ENCODE measurements at places on chromosomes 12 and 14.
A peak's percentile ranks its signal among the peaks of the same experiment; 100 is the strongest.

GRCh38 chr14:82029038-82029437 lies 495.4 kb upstream of the SEL1L start:
- DNase-seq: no peak

DNA sequence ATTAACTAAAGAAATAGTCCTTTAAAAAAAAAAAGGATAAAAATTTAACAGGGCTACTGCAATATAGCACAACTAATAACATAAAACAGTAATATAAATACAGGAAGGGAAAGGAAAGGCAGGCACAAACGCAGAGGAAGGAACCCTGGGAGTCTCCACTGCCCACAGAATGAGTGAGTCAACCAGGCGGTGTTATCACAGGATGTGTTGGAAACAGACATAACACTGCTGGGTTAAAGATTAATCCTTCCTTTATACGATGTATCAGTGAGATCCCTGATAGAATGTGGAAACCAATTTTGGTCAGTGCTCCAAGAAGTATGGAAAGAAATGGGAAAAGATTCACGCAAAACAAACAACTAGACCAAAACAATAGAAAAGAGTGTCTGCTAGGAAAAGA lies 47.9 kb downstream of the FGD6 start:
- DNase-seq: peak; percentile 71

DNA sequence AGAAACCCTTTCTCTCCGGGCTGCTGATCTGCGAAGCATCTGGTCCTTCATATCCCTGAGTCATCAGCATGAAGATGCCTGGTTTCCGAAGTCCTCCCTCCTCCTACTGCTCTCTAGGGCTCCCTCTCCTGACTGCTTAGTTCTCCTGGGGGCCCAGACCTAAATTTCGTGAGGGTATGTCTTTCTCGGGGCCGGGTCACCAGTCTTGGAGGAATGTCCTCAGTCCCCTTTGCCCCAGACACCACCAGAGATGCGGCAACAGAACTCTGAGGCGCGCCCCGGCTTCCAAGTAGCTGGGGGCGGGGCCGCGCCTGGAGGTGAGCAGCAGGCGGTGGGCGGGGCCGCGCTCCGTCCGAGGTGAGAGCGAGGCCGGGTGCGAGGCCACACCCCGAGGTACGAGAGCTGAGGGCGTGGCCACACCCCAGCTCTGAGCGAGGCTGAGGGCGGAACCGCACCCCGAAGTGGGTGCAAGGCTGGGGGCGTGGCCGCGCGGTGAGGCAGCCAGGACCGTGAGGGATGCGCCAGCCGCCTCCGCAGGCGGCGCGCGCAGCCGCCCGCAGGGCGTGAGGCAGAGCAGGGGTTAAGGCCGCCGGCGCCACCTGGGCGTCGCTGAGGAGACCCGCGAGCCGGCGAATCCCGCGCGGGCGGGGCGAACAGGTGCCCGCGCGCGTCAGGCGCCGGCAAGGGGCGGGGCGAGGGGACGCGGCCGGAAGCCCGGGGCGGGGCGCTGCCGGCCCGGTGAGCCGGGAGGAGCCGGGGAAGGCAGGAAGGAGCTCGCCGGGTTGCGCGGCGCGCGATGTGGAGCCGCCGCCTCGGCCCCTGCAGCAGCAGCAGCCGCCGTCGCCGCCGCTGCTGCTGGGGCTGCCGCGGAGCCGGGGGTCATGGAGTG lies at the start of gene BICDL1:
BICDL1 (plus strand) TSS at position 765 of the 889 bp plus-strand sequence. CDS start 633 bp downstream, outside the sequence.
- peak; percentile 37 for DNase-seq

GRCh38 chr14:104401785-104402184 lies 177.8 kb upstream of the C14orf180 start:
- DNase-seq: no peak

DNA sequence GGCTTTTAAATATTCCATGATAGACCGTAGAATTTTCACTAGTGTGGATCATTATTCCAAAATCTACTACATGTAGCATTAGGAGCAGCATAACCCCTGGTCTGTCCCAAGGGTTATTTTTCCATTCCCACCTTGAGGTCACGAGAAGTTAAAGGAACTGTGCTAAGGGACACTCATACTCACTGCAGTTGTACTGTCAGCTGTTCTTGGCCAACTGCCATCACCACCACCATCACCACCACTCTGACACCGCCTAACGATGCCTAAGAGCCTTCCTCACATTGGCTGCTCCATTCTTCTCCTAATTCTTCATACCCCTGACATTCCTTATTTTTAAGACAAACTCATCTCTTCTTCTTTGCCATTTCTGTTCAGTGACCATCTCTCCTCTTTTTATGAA lies 13.4 kb upstream of the PTGDR start:
- no peak for DNase-seq

DNA sequence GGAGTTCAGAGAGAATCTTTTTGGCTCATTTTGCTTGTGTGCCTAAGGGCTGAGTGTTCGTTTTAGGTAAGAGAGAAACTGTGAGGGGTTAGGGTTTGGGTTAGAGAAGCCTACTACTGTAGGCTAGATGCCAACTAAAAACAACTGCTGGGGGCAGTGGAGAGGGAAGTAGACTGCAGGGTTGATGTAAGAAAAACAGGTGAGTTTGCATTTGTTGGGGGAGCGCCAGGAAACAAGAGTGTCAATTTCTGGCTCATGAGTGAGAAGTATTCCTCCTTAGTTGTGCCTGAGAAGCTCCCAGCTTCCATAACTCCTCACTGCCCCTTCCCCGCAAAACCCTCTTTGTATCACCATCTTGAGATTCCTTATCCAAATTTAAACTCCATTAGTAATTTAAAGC lies 92.3 kb downstream of the DERA start:
- no peak for DNase-seq

- no peak for DNase-seq
Measured at GRCh38 chr14:75174066-75174465, 2.3 kb downstream of the TMED10 start.

DNA sequence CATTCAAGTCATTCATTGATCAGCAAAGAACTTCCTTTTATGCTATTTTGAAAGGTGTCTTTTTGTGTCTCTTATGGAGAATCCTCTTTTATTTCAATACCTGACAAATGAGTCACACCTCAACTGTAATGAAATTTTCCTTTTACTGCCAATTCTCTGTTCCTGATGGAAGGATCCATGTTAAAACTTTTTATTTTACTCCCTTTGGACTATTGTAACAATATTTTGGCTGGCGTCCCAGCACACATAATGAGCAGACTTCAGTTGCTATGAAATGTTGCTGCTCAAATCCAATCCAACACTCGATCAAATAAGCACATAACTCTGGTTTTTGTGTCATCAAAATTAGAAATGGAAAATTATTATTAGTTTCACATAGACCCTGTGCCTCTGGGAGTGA lies 21.9 kb upstream of the SLC15A5 start:
- DNase-seq: peak; percentile 9

DNA sequence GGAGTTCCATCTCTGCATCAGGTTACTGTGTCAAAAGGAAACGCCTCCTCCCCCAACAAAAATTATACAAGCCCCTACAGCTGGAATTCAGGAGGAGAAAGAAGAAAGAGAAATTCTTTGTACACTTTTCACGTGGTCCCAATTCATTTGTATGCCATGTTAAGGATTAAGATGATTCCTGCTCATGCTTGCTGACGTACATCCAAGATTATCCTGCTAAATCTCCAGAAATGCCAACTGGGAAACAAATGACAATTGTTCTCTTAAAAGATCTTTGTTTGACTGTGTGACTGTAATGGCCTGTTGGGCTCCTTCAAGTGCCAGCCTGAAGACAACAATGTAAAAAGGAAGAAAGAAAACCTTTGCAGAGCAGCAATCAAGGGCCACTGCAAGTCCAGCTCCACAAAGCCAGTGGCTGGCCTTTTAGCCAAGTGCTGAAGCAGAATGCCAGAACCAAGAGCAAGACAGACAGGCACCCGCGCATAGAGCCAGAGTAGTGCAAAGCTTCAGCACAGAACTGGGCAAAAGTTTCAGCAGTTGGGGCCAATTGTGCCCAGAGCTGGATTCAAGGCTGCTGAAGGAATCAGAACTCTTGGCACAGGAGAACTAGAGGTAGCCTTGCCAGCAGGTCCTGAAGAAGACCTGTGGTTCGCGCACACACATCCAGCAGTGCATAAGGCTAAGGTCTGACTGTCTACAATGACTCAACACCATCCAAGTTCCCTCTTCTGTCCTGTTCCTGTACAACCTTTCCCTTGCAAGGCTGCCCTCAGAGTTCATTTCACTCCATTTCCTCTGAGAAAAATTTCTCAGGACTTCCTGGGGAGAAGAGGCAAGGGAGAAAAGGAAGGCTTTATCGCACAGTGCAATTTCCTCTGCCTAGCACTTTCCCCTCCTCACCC lies 209.7 kb upstream of the BMP4 start:
- no peak for DNase-seq

DNA sequence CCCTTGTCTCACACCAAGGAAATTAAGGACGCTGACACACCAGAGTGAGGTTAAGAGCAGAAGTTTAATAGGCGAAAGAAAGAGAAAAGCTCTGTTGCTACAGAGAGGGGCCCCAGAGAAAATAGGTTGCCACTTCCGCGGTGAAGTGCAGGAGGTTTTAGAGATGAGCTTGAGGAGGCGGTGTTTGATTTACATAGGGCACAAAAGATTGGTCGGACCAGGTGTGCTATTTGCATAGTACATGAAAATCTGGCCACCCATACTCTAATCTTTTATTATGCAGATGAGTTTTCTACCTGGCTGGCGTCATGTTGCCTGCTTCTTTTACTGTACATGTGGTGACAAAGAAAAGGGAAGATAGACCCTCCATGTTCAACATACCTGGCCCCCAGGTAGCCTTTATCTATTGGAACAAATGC lies 23.3 kb upstream of the MYF6 start:
- DNase-seq: no peak

- no peak for DNase-seq
Measured at GRCh38 chr12:90074086-90074485, 365.4 kb upstream of the ATP2B1 start.

DNA sequence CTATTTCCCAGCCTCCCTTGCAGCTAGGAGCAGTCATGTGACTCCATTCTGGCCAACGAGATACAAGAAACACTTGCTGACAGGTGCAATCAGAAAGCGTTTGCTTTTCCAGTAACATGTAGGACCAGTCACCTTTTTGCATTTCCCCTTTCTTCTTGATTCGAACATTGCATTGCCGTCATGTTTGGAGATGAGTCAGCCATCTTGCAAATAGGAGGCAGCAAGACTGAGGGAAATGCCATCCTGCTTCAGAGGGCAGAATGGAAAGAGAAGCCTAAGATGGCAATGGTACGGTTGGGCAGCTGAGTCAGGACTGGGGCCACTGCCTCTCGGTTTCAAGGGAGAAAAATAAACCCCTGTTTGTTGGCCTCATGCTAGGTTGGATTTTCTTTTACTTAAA lies 34.5 kb upstream of the GPR132 start:
- no peak for DNase-seq

GRCh38 chr14:104333646-104334423 lies 195.4 kb downstream of the KIF26A start:
- DNase-seq: no peak

DNA sequence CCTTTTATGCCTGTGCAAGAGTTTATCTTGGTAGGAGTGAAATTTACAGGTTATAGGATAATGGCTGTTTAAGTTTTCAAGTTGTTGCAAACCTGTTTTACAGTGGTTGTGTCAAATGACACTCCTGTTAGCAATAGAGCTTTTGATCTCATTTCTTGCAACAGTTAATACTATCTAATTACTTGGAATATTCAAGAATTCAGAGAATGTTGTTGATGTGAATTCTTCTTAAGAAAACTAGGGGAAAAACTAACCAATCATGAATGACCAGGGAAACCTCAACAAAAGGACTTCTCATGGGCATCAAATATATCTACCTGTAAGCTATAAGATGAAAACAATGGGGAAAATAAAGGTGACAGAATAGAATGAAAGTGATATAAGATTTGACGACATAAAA lies 85.0 kb downstream of the IPO8 start:
- DNase-seq: no peak

GRCh38 chr12:82523996-82524395 lies 162.7 kb upstream of the TMTC2 start:
- DNase-seq: no peak

DNA sequence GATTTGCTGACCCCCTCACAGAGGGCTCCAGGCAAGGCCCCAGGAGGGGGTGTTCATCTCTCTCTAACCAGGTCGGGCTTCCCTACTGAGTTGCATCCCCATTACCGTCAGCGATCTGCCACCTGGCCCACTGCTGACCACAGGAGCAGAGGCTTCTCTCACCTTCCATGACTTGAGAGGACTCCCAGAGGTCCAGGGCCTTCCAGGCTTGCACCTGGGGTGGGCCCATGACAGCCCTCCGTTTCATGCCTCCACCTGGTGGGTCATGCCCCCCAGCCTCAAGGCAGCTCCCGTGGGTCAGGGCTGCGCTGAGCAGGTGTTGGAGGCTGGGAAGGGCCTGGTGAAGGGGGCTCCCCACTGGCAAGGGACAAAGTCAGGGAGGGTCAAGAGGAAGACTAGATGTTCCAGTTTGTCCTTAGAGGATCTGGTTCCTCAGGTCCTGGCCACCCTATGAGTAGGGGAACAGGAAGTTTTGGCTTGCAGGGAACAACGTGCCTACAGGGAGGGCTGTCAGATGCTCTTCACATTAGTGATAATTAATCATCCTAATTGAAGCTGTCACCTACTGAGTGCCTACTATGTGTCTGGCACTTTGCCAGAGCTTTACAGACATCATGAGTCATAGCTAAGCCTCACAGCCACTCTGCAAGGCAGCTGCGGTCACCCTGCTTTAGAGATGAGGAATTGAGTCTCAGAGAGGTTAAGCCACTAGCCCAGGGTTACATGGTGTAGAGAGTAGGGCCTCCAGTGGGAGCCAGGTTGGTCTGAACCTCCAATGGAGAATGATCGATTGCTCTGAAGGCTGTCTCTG lies 13.8 kb downstream of the NFKBIA start:
- DNase-seq: peak; percentile 51

- DNase-seq: no peak
Measured at GRCh38 chr14:94724993-94725392, 44.9 kb downstream of the GSC start.

DNA sequence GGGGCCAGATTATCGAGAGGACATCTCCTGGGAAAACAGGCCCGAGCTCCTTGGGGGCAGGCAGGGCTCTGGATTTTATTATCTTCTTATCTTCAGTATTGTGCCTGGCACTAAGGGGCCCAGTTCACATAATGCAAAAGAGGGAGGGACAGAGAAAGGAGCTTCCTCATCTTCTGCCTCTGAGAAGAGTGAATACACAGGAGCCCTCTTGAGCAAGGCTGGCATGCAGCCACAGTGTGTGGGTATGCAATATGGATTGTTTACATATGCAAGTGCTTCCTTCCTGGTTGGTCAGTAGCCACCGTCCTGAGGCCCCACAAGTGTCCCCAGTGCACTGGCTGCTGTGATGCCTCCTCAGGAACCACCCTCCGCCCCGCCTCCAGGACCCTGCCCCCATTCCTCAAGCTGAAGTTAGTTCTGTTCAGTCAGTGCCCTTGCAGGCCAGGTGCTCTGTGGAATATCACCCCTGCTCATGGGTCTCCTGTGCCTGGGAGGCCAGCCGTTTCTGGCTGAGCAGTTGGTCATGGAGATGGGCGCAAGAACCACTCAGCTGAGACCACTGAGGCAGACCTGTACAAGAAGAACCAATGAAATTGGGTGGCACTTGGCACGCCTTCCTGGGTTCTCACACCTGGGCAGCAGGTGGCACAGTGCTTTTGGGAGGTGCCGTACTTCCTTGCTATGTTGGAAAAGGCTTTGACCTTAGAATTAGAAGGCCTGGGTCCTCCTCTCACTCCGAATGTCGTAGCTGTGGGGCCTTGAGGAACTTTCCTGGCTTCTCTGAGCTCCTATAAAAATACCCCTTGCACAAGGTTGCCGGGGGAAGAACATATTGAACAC lies 35.1 kb upstream of the ACTN1 start:
- DNase-seq: peak; percentile 75
